Activated CD8-positive, alpha-beta memory T cell treated with anti-CD3 and anti-CD28 coated beads for 1 hour (primary cell): ENCODE measurements at places on chromosomes 1 and 21.

- no peak for DNase-seq
Observed at GRCh38 chr1:201728731-201729130, 100.2 kb upstream of the IPO9 start.

GRCh38 chr1:187517546-187517945 lies 688.8 kb downstream of the PLA2G4A start:
- DNase-seq: no peak

GRCh38 chr1:43881415-43881814 lies 52.2 kb upstream of the ARTN start:
- no peak for DNase-seq

GRCh38 chr1:110250008-110250407 lies 39.9 kb downstream of the KCNC4 start:
- no peak for DNase-seq

DNA sequence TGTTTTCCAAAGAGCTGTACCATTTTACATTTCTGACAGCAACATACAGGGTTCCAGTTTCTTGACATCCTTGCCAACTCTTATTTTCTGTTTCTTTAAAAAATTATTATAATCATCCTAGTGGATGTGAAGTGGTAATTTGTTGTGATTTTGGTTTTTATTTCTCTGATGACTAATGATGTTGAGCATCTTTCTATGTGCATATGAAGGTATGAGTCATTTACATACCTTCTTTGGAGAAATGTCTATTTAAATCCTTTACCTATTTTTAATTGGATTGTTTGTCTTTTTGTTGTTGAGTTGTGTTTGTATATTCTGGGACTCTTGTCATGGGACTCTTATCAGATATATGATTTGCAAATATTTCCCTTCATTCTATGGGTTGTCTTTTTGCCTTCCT lies 20.8 kb upstream of the MPC2 start:
- DNase-seq: no peak

DNA sequence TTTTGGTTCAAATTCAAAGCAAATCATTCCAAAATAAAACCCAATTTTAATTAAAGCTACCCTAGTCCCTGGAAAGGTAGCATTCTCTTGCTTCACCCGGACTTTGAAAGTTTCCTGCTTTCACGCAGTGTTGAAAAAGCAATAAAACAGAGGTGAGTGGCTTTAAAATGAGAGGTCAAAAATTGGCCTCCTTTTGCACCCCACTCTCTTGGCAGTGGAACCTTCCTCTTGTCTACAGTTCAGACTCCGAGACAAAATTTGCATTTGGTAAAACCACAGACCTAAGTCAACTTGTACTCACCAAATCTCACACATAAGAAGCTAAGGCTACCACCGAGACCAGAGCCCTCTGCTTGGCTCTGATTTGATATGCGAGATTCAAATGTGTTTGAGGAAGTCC lies 252.7 kb downstream of the TTLL7 start:
- DNase-seq: no peak

- no peak for DNase-seq
Observed at GRCh38 chr1:65311760-65312159, 2.4 kb downstream of the DNAJC6 start.

GRCh38 chr1:165869343-165869742 lies 41.9 kb downstream of the UCK2 start:
- no peak for DNase-seq

DNA sequence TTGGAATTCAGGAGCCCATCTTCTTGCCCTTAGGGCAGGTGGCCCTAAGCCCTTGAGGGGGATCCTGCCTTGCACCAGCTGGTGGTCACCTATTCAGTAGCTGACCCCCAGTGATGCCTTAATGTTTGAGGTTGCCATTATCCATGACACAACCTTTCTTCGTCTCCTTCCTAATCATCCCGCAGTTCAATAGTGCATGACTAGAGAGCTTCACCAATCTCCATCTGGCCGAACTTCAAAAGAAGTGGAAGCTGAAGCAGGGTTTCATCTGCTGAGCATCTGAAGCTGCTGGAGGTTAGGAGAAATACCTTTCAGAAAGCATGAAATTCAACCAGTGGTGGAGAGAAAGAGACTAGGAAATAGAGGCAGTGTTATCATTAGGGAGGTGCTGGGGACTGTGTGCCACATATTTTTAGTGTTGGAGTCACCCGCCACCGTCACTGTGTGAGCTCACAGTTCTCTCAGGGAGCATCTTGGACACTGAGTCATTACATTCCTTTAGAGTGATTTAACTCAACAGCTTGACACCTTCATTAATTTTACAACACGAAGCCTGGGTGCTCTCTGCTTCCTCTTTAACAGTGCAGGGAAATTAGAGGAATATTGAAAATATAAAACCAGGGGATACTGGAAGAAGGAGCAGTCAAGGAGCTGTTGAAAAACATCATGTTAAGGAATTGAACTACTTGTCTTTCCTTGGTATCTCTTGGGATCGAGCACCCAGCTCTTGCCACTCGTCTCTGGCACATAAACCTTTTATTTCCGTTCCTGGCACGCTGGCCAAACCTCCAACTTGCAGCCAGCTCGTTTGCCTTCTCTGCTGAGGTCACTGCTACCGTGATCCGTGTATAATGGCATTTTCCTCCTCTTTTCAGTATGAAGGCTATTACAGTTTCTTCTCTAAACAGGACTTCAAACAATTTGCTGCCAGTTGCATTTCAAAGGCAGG lies 53.6 kb downstream of the PEX14 start:
- no peak for DNase-seq

- no peak for DNase-seq
Observed at GRCh38 chr1:43671626-43672330, 21.8 kb downstream of the KDM4A start.

DNA sequence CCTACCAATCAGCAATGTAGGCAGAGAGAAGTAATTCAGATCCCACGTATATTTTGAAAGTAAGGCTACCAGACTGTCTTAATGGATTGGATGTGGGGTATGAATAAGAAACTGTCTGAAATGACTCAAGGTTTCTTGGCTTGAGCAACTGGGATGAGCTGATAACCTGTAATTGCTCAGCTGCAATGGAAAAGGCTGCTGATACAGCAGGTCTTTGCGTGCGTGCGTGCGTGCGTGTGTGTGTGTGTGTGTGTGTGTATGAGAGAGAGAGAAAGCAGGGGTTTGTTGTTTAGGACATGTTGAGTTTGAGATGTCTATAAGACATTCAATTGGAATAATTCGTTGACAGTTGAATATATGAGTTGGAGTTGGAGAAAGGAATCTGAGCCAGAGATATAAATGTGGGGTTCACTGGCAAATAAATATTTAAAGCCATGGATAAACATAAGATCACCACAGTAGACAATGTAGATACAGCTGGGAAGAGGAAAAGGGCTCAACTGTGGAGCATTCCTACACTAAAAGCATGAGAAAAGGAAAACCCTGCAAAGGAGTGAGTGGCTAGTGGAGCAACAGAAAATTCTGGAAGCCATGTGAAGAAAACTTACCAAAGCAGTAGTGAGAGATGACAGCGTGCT lies 72.9 kb downstream of the UCHL5 start:
- no peak for DNase-seq

DNA sequence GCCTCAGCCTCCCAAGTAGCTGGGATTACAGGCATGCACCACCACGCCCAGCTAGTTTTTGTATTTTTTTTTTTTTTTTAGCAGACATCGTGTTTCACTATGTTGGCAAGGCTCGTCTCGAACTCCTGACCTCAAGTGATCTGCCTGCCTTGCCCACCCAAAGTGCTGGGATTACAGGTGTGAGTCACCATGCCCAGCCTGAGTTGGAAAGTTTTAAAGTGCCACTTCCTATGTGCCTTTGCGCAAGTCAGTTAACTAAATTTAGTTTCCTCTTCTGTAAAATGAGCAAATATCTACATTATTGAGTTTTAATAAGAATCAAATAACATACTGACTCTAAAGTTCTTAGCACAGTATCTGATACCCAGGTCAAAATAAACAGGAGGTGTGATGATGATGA lies 12.4 kb downstream of the SLC19A2 start:
- DNase-seq: no peak

DNA sequence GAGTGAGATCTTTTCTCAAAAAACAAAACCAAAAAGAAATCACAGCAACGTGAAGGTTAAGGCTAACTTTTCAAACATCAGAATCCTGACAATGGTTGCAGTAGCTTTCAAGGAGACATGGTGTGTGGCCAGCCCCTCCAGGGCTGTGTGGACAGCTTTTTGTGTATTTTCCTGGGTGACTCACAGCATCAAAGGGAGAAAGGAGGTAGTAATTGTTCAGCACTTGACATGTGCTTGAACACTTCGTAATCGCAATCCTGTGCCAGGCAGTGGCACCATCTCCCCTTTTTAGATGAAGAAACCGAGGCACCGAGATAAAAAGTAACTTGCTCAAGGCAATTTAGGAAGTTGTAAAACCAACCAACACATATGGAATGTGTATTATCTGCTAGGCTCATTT lies 10.3 kb downstream of the NBL1 start:
- no peak for DNase-seq

DNA sequence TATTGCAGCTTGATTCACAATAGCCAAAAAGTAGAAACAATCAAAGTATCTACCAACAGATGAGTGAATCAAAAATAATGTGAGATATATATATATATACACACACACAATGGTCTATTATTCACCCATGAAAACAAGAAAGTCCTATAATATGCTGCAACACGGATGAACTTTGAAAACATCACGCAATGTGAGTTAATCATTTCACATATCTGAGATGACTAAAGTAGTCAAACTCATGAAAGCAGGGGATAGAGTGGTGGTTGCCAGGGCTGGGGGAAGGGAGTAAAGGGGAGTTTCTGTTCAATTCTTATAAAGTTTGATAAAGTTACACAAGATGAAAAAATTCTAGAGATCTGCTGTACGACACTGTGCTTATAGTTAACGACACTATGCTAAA lies 1234.8 kb downstream of the MRPL39 start:
- no peak for DNase-seq

GRCh38 chr1:10632691-10633090 lies 157.9 kb downstream of the PEX14 start:
- DNase-seq: no peak

- no peak for DNase-seq
Observed at GRCh38 chr1:15579683-15580047, 5.2 kb downstream of the AGMAT start.

DNA sequence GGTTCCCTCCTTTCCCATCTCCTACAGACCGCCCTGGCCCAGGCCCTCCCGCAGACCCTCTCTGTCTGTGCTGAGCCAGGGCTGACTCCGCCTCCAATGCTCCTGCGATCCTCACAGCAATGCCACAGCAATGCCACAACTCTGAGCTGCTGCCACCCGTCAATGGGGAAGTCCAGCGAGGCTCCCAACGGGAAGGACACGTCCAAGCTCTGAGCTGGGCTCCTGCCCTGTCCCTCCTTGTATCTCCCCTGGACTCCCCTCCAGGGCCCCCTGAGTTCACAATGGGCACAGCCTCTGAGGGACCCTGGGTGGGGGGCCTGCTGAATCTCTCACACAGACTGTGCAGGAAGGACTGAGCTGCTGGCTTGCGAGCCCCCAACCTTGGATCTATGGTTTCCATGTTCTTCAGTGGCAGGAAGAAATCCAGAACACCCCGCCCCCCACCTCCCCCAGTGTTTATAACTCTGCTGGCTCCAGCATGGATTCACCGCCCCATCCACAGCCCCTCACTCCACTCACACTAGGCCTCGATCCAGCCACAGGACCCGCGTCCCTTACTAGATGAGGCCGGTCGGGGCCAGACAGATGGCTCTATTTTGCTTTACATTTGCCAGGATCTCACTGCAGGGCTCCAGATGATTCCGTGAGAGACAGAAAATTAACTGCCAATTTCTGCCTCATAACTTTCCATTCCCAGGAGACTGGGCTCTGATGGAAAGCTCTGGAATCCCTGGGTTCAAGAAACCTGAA lies 338.0 kb downstream of the MATN1 start:
- DNase-seq: no peak

GRCh38 chr1:229693129-229693900 lies 67.3 kb downstream of the URB2 start:
- DNase-seq: no peak

DNA sequence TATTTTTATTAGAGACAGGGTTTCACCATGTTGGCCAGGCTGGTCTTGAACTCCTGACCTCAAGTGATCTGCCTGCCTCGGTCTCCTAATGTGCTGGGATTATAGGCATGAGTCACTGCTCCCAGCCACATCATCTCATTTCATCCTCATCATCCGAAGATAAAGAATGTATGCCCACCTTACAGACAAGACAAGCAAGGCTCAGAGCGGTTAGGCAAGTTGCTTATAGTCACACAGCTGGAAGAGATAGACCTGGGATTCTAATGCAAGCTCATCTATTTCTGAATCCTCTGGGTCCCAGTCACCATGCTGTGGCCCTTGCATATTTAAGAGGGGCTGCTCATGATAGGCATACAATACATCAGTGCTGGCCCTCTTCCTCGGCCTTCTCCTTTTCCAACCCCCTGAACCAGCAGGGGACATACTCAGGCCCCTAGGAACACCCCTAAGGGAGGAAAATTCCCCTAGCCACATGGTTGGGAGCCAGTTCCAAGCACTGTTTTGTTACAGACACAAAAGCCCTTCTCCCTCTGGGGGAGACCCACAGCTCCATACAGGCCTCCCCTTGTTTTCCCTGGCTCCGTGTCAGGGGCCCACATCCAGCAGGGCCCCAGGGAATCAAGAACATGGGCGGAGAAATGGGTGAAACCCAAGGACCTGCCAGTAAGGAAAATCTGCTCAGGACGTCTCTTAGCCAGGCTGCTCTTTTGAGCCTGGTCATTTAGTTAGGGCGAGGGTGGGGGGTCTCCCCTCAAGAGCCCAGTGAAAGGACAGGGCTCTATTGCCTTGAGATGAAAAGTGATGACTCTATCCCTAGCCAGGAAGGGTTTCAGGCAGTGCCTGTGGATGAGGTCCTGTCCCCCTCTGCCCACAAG lies 6.9 kb downstream of the CSRP1 start:
- no peak for DNase-seq

GRCh38 chr1:161773791-161774190 lies 7.7 kb downstream of the ATF6 start:
- DNase-seq: no peak
